ENCODE measurements at places on chromosomes 5 and 9.

DNA sequence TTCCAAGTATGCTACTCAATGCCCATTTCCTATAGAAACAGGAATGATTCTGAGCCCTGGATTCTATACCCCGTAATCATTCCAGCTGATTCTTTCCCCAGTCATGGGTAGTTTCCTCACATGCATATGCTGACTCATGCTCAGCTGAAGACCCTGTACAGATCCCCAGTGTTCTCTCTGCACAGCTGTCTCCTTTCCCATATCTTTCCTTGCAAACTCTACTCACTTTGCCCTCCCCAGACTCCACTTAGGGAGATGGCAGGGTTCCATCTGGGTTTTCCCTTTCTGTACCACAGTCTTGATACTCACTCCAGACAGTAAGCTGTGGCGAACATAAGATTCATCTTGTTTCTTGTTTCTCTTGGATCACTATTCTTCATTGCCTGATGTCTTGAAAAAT lies 357.6 kb downstream of the RAB3C start:
- peak; percentile 58 for DNase-seq

GRCh38 chr5:120808135-120808534 lies 344.0 kb downstream of the PRR16 start:
- peak; percentile 69 for DNase-seq

DNA sequence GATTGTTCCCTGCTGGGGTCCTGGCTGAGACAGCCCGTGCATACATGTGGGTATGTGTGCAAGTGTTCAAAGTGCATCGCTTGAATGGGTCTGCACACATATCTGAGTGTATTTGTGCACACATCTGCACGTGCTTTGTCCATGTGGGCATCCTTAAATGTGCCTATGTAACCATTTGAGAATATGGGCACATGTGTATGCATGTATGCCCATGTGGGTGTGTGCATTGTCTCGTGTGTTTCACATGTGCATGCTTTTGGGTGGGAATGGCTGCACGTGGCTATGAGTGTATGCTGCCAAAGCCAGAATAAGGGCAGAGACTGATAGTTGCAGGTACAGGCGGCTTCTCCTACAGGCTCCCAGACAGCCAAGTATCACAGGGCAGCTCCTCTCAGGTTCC lies 107.3 kb downstream of the LHX2 start:
- DNase-seq, result no peak

GRCh38 chr9:136438548-136439480 lies 831 bp downstream of the INPP5E start:
- peak; percentile 16 for DNase-seq

DNA sequence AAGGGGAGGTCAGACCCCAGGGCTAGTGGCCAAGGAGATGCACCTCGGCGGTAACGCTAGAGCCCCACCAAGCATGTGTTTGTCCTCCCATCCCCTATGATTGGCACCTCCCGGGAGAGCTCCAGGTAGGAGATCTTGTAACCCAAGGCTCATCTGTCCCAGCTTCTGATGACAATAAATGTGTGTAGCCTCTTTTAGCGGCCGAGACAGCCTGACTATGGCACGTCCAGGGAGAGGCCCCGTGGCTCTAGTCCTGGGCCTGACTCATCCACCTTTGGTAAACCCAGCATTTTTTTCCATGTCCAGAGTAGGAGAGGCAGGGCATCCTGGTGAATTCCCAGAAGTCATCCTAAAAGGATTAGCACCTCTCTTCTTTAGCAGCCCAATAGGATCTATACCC lies 39.2 kb downstream of the IRF1 start:
- no peak for DNase-seq

- DNase-seq, result no peak
These were observed 79.7 kb upstream of the ASTN2 start for GRCh38 chr9:117494401-117495090.

- DNase-seq, result peak; percentile 74
These were observed 115.3 kb downstream of the NREP start for GRCh38 chr5:111641533-111642233.

- peak; percentile 43 for DNase-seq
These were observed 591.6 kb upstream of the DMAC1 start for GRCh38 chr9:8391132-8391531.

DNA sequence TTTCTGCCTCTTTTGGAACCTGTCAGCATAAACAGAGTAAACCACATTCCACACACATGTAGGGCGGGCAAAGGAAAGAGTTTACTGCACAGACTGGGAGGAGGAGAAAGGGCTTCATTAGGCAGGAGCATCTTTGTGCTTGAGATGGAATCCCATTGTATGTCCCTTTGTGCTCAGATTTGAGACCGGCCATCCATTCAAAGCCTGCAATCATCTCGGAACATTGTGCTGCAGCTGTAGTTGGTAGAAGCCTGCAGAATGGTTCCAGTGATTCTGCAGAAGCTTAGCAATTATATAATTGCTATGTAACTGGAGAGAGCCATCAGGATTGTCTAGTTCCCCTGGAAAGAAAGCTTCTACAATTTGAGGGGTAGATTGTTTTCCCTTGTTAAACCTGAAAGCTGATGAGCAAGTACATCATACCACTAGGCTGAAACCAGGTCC lies 16.5 kb downstream of the ZNF462 start:
- DNase-seq, result no peak

DNA sequence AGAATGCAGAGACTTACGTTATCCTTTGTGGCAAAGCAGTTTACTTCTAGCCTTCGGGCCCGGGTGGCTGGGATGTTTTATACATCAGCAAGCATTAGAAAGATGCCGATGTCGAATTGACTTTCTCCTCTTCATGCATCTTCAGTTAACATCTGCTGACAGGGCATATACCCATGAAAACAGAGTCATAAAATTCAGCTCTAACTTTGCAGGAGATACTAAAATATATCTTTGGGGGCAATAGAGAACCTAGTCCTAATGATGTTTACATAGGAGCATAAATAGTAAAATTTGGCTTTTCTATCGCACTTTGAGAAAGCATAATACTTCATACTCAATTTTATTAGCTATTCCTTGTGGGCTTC lies 247.9 kb downstream of the PRELID2 start:
- no peak for DNase-seq

GRCh38 chr5:116076496-116076895 lies 8.3 kb upstream of the COMMD10 start:
- DNase-seq, result no peak

All from fibroblast of skin of right biceps (primary cell).